Ammon's horn (tissue), 1 donor: ENCODE measurements at places on chromosomes 2 and 18.

DNA sequence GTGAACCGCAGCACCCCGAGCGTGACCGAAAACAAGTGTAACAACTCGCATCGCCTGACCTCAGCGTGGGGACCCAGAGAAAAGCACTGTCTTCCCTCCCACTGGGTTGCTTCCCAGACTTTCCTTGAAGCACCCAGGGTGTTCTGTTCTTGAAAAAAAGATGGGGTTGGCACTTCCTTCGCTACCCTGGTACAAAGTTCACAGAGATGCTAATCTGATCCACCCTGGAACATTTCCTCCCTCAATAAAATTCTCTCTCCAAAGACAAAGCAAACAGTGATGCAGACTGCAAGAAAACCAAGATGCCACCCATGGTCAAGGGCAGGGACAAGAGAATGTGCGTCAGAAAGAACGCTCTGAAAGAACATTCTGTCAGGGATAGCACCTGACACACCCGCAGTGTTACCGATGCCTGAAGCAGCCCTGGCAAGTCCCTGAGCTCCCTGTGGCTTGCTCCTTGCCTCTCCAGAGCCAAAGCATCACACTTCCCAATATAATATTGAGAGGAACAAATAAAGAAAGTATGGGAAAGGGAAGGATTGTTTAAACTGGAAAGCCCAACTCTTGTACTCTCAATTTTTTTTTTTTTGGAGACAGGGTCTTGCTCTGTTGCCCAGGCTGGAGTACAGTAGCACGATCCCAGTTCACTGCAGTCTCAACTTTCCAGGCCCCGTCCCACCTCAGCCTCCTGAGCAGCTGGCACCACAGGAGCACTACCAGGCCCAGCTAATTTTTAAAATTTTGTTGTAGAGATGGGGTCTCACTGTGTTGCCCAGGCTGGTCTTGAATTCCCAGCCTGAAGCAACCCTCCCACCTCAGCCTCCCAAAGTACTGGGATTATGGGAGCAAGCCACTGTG lies 70.7 kb downstream of the TBC1D8 start:
- DNase-seq = no peak

GRCh38 chr2:215764441-215765048 lies 248.8 kb downstream of the MREG start:
- no peak for DNase-seq

DNA sequence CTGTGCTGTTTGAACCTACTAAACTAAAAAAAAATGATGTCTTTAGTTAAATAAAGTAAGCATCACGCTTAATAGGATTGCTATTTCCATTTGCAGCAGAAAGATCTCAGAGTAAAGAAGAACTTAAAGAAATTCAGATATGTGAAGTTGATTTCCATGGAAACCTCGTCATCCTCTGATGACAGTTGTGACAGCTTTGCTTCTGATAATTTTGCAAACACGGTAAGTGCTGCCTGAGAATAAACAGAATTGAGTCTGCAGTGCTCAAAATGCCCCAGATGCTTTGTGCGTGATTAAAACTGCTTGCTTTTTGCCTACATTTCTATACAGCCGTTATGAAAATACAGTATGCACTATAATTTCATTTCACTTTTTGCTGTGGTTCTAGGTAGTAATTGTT lies 3.9 kb downstream of the CDCA7 start:
- no peak for DNase-seq

DNA sequence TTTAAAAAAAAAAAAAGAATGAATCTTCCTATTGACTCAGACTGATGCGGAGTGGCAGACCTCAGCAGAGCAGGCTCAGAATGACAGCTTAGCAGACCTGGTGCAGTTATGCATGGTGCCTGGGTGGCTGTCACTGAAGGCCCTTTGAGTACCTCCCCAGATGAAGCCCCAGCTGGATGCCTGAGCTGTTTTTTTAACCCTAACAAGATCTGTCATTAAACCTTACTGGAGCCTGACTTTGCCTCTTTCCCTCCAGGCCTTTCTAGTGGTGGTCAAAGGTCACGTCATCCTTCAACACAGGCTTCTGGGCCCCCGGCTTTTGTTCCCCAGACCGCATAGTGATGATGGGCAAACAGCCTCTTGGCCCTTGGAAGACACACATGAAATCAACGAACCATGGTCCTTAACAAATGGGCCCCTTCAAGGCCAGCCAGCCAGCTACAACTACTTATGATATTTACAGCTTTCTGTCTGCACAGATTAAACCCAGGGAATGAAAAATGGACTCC lies 138.3 kb upstream of the CYP1B1 start:
- no peak for DNase-seq

- peak; percentile 54 for DNase-seq
Observed at GRCh38 chr2:191165176-191165643, 14.4 kb upstream of the STAT4 start.

GRCh38 chr2:8571301-8571791 lies 110.5 kb upstream of the ID2 start:
- no peak for DNase-seq

GRCh38 chr2:223822818-223823217 lies 14.6 kb downstream of the AP1S3 start:
- no peak for DNase-seq

DNA sequence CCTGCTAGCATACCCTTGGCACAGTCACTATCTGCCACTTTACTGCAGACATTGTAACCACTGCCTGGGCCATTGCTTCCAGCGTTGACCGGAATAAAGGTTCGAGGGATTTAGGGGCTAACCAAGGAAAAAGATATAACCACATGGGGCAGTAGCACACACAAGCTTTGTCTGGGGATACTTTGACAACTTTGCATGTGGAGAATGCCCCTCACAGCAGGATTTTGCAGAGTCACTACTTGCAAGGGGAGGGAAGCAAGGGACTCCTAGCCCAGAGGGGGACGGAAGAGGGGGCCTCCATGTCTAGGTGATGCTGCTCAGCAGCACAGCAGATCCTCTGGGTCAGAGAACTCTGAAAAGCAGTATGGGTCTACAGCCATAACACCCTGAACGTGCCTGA lies 138.7 kb downstream of the SPP2 start:
- DNase-seq = no peak

GRCh38 chr2:191851158-191851557 lies 4.3 kb upstream of the CAVIN2 start:
- no peak for DNase-seq

- DNase-seq = no peak
Observed at GRCh38 chr18:76374330-76375281, 120.4 kb downstream of the ZNF516 start.

DNA sequence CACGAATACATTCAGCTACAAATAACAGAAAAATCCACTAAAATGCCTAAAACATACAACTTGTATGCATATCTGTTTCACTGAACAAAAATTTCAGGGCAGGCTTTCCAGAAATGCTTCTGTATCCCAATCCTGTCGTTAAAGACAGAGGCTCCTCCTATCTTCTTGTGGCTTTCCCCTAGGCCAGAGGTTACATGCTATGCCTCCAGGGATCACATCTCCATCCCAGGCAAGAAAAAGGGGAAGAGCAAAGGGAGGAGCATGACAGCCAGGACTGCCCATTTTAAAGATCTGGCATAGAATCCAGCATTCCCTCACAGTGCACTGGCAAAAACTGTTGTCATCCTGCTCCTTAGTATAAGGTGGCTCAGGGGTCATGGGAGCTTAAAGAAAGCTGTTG lies 268.7 kb upstream of the SETBP1 start:
- DNase-seq = no peak

DNA sequence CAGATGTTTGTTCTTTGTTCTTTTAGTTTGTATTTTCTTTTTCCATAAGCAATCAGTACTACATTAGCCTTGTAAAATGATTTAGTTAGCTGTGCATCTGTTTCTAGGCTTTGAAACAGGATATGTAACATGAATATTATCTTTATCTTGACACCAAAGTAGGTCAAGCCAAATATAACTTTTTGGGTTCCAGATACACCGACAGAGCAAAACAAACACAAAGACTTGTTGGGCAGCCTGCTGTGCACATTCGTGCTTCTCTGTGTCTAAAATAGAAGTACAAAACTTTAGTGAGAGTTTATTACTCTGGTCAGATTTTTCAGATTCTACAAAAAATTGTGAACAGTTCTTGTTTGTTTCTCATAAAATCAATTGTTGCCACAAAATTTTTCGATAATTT lies 1059.3 kb upstream of the GYPC start:
- DNase-seq = no peak
